ENCODE measurements at places on chromosomes 11 and 22.

DNA sequence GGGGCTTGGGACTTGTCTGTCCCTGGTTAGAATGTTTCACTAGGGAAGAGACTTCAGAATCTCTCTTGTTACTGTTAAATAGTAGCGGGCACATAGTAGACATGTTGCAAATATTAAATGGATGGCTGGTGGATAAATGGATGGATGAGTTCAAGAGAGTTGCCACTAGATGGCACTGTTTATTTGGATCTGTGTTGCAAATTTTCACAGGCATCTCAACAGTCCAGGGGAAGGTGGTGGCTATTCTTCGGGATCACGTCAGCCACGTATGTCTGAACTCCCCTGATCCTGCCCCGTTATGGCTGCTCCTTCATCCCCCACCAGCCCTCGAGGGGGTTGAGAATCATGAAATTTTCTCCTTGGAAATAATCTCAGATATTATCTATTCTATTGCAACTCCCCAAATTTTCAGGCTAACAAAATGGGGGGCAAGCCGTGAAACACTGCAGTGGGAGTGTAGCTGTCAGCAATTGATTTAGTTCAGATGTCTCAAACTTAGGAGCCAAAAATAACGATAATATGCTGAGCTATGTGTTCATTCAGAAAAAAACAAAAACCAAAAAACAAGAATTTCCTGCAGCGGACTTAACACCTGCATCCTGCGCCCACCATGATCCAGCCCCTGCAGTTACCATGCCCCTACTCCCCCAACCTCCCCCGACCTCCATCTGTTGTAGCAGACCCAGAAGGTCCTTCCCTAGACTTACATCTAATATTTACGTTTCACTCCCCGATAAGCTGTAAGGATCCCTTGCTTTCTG, 29.1 kb upstream of the BIRC3 start:
- peak; percentile 11 for DNase-seq

DNA sequence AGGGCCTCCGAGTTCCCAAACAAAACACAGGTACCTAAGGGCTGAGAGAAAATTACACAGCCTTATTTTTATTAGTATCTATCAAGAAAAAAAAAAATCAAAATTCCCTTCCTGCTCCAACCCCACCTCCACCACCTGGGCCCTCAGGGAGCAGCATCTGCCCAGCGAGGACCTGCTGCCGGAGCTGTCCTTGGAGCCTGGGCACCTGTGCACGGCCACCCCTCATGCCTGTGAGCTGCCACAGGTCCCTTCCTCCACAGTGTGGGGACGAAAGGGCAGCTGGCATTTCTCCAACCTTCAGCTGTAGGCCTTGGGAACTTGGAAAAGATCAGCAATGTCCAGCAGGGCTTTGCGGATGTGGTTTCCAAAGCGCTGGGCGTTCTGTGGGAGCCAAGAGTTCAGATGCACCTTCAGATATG, 6.3 kb upstream of the SYCE3 start:
- no peak for DNase-seq

DNA sequence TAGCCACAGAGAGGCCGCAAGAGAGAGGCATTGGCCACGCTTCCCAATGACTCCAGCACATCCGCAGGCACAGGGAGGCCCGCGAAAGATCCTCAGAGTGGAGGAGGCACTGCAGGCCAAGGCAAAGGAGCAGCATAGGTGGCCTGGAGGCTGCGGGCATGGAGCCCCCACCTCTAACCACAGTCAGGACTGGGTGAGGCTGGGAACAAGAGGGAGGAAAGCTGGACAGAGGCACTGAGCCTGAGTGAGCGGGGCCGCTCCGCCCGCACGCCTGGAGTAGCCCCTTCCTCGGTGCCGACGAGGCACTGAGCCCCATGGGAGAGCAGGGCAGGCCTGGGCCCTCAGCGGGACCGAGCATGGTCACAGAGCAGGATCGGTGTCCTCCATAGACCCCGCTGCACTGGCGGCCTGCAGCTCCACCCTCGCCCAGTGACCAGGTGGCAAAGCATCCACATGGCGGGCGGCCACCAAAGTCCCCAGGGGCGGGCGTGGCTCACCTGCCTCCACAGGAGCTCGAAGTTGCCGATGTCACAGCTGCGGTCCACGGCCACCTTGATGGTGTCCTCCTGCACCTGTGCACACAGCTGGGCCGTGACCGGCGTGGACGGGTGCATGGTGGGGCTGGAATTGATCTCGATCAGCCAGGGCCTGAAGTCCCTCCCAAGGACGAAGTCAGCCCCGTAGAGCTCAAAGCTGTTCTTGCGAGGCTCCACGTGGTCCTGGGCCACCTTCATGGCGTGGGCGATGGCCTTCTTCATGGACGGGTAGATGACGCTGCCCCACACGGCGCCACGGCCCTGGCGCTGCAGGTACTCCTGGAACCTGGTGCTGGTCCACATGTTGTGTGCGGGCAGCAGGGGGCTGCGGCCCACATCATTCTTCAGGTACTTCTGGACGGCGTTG, 18.9 kb upstream of the IL17REL start:
- no peak for DNase-seq

GRCh38 chr22:28900379-28900925, 17.1 kb downstream of the ZNRF3 start:
- DNase-seq, result no peak

DNA sequence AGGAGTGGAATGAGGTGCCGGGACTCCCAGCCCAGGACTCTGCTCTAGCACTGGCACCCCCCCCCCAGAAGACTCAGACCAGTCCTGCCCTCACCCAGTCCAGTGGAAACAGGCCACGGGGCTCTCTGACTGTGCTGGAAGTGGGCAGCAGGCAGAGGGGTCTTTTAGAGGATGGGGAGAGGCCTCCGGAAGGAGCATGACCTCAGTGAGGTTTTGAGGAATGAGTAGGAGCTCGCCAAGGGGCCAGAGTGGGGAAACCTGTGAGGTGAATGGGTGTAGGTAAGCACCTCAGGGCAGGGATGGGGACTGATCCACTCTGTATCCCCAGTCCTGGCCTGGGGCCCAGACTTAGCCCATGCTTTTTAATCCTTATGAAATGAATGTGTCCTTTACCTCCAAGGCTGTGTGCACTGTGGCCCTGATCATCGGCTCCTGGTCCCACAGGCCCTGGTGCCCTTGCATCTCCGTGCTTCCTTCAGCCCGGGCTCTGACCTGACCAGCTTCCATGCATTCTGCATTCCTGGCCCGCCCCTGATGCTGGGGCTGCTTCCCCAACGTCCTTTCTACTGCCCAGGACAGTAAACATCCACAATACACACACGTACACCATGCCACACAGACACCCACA, 24.4 kb upstream of the RFPL3 start:
- no peak for DNase-seq

DNA sequence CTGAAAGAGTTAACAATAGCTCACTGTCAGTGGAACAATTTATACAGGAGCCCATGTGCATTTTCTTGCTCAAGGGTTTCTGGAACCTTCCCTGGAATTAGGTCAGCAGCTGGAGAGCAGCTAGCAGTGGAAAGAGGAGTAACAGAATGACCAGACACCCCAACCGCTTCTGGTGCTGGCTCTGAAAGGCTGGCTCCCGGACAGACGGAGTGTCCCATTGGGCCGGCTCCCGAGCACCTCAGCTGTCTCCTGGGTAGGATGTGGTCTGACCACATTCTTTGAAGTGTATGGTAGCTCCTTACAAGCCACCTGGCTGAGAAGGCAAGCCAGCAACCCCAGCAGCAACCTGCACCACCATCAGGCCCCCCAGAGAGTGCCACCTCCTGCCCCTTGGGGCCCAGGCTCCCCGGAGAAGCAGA, 44.7 kb downstream of the ABTB2 start:
- no peak for DNase-seq

Data from T-helper 17 cell (primary cell).